ENCODE measurements at places on chromosomes 12 and 14.

DNA sequence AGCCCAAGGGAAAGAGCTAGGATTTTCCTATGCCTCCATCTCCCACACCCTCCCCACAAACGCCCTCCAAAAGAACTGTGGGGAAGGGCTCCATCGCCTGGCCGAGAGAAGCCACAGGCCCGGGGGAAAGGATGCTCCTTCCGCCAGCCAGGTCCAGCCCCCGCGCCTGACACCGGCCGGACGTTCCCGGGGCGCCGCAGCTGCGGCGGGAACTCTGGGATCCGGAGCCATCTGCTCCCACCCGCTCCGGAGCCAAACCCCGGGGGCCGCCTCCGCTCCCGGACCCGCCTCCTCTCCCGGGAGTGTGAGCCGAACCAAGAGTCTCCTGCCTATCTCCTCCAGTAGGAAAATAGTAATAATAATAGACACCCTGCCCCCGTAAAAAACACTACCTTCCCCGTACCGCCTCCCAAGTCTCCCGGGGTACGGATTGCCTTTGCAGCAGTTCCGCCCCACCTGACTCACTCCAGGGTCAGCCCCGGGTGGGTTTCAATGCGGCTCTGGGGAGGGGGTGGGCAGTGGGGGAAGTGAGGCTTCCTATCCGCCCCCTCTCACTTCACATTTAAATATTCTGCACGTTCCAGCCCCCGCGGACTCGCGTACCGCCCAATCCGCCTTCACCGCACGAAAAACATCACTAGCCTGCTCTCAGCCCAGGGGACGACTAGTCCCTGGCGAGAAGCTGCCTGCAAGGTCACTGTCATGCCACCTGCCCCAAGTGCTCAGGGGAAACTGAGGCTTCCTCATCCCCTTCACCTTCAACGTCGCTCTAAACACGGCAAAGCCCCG, 2.4 kb downstream of the AGAP2 start:
- H3K4me1 ChIP-seq = peaks cover 42% of the 10 kb centered on the region
- H3K36me3 ChIP-seq = no peaks in the 10 kb centered on the region
- peak overlapping the region; percentile 48 for H3K4me3 ChIP-seq

GRCh38 chr14:72630374-72630773, 263.5 kb downstream of the DPF3 start:
- no peak overlapping the region for H3K27ac ChIP-seq
- H3K4me1 ChIP-seq = no peaks in the 10 kb centered on the region
- no peak for DNase-seq
- no peak overlapping the region for H3K4me3 ChIP-seq
- no peaks in the 10 kb centered on the region for H3K27me3 ChIP-seq
- H3K36me3 ChIP-seq = no peaks in the 10 kb centered on the region

- no peak for DNase-seq
- peaks cover 33% of the 10 kb centered on the region for H3K4me1 ChIP-seq
- H3K27me3 ChIP-seq = no peaks in the 10 kb centered on the region
- no peak overlapping the region for H3K27ac ChIP-seq
- H3K4me3 ChIP-seq = no peak overlapping the region
Measured at GRCh38 chr14:92728759-92729364, 19.6 kb downstream of the LGMN start.

DNA sequence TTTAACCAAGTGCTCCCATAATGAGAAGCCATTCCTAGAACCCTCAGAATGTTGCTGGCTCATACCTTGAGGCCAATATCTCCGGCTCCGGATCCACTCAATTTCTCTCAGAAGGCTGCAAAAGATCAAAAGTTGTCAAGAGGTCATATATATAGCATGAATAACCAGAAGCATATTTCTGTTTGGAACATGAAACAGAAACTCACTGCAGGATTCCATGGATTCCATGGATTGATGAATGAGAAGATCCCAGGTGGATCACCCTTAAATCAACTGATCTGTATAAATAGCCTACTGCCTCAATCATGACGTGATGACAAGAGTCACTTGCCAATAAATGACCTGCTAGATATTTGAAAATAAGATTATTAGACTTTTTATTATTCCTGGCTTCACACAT, 3.3 kb upstream of the NT5DC3 start:
- H3K4me1 ChIP-seq = peaks cover 44% of the 10 kb centered on the region
- H3K36me3 ChIP-seq = no peaks in the 10 kb centered on the region
- DNase-seq = no peak

DNA sequence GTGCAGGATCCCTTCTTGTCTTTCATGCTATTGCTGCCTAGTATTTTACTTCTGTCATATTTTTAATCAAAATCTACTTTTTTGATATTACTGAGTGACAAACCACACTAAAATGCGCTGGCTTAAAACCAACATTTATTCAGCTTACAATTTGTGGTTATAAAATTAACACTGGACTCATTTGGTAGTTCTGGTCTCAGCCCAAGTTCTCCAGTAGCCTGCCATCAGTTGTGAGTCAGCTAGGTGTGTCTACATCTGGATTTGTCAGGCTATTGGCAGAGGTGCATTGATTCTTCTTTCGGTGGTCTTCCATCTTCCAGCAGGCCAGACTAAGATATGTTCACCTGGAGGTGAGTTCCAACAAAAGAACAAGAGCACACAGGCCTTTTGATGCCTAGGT, 765.1 kb upstream of the FBXO33 start:
- no peaks in the 10 kb centered on the region for H3K27me3 ChIP-seq
- no peak for DNase-seq
- no peaks in the 10 kb centered on the region for H3K4me1 ChIP-seq
- H3K4me3 ChIP-seq = no peak overlapping the region

DNA sequence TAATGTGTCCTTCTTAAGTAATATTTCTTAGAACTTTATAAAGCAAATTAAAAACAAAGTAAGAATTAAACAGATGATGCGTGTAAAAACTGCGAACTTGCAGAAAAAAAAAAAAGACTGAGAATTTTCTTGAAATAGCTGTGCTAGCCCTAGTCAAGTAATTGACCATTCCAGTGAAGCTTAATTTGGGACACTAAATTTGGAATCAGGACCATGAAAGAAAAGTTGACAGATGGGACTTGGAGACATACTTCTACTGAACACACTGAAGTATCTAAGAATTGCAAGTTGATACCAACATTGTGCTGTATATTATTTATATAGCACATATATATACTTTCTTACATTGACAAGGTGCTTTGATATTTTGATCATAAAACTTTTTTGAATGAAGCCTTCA, 386.6 kb downstream of the KCNH5 start:
- DNase-seq = no peak
- H3K4me3 ChIP-seq = no peak overlapping the region
- H3K27ac ChIP-seq = no peak overlapping the region
- H3K4me1 ChIP-seq = no peaks in the 10 kb centered on the region
- H3K27me3 ChIP-seq = no peaks in the 10 kb centered on the region
